A172 (cell line): ENCODE measurements at places on chromosomes 6 and 20. TPM values are rescaled to one million over a fixed set of nuclear protein-coding genes. Genes with fewer than 3 reads are reported as not detected.

The ZC3H12D gene
- total RNA-seq = 0.03 TPM in 1 of 2 replicates, not detected in the other

DNA sequence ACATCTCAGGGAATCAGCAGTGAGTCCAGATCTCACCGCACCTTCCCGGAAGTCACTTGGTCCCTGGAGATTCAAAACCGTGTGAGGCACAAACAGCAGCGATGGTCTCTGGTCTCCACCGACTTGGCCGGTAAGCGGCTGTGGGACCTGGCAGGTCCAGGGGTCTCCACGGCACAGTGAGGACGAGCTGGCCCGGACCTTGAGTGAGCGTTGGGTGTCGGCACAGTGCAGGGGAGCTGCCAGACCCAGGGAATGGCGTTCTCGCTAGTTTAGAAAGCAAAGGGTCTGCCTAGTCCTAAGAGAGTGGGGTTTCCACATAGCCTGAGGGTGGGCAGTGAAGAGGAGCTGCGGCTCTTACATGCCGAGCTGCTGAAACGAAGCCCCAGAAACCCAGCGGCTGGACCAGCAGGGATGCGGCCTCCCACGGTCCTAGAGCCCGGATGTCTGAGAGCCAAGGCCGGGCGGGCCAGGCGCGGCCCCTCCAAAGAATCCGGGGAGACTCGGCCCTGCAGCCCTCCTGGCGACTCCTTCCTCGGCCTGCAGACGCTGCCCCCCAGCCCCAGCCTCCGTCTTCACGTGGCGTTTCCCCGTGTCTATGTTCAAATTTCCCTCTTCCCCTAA is 185.0 kb downstream of the ERMARD start:
- no peak for DNase-seq

DNA sequence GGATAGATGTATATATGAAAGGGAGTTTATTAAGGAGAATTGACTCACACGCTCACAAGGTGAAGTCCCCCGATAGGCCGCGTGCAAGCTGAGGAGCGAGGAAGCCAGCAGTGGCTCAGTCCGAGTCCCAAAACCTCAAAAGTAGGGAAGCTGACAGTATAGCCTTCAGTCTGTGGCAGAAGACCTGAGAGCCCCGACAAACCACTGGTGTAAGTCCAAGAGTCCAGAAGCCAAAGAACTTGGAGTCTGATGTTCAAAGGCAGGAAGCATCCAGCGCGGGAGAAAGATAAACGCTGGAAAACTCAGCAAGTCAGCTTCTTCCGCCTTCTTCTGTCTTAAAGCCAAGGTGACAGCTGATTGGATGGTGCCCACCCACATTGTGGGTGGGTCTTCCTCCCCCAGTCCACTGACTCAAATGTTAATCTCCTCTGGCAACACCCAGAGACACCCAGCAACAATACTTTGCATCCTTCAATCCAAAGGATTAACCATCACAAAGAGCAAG is 102.6 kb upstream of the GJE1 start:
- DNase-seq = peak; percentile 51

The RWDD2A gene
- total RNA-seq = 3.7 and 4.8 TPM in 2 replicates

DNA sequence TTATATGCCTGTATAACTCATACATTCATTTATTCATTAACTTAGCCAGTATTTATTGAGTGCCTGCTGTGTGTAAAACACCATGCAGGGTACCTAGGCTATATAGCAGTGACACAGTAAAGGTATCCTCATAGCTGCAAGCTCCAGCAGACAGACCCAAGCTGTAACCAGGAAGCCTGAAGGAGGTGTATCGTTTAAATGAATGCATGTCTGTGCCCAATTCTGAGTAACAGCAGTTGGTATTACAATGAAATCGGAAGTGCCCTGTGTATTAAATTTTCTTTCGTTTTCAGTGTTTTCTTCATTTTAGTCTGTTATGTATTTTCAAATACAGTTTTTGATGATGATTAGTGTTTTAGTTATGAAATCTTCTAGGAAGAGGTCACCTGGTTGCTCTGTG is 485.8 kb upstream of the SOX4 start:
- DNase-seq = no peak

- peak; percentile 97 for DNase-seq
These were observed 28.0 kb upstream of the PTGIS start for GRCh38 chr20:49595811-49596561.

DNA sequence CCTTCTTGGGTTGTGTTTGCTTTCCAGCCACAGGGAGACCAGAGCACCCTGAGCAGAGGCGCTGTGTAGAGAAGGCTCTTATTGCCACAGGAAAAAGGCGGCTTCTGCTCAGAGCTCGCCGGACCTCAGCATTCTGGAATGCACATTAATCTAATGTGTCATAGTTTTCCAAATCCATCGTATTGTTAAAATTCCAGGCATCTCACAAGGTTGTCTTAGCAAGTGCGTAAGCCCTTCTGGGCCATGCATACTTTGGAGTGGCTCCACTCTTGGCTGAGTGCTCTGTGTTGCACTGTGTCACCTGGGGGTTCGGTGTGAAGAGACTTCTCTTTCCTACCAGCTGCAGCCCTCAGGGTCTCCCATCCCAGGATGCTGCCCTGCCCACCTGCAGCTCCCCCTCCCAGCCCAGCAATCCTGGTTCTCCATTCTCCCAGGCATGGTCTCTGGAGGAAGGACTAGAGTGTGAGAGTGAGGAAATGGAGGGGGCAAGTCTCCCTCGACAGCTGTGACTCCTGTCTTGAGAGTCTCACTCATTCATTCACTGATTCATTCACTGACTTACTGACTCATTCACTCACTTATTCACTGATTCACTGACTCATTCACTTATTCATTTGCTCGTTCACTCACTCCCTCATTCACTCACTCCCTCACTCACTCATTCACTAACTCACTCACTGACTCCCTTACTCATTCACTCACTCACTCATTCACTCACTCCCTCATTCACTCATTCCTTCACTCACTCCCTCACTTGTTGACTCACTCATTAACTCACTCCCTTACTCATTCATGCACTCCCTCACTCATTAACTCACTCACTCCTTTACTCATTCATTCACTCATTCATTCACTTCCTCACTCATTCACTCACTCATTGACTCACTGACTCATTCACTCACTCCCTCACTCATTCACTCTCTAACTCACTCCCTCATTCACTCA is 83.7 kb upstream of the MPC1 start:
- peak; percentile 95 for DNase-seq

The WFDC5 gene
- not detected in 2 replicates for total RNA-seq

- DNase-seq = peak; percentile 38
These were observed 72.6 kb upstream of the THBS2 start for GRCh38 chr6:169326067-169326799.

DNA sequence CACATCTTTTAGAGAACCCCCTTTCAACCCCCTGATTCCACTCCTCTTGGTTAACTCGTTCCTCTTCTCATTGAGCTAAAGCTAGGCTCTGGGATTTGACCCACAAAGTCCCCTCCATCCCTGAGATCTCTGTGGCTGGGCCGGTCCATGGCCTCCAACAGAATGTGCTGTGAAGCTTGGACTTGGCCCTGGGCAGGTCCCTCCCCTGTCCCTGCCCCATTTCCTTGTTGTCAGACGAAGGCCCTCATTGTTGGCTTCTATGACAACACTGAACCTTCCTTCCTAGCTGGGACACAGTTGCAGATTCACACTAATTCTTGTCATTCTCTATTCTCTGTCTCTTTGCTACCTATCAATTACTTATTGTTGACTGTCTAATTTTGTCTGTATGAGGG is 156.1 kb downstream of the SYCP2 start:
- no peak for DNase-seq

- DNase-seq = no peak
These were observed 105.9 kb downstream of the MYB start for GRCh38 chr6:135286962-135287538.

DNA sequence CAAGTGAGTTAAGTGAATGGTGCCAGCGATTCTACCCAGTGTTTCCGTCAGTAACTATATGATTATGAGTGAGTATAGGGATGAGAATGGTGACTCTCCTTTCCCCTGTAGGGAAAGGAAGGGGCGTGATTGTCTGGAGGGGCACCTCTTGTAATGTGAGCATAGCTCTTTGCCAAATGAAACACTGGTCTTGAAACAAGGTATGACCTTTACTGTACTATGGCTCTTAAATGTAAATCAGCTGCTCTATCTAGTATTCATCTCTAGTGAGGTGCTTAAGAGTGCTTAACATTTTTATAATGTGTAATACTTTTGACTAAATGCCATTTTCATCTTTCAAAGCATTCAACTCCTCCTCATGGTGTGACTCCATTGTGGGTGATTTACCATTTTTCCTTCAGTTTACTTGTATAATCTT is 11.0 kb downstream of the PANK2 start:
- DNase-seq = no peak

GRCh38 chr6:126643352-126643751 is 303.4 kb downstream of the CENPW start:
- DNase-seq = no peak

DNA sequence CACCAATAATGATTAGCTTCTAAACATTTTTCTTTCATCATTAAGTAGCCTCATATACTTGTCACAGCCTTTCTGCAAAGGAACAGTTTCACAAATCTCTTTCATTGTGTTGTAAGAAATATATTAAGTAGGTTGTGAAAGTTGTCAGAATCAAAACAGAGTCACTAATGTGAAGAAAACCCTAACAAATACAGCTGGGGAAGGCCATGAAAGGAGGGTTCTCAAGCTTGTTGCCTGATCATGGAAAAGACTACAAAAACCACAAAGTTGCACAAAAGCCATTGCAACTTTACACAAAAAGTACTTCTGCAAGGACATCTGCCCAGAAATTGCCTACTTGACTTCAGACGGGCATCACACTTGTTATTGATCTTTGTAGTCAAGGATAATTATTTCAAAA is 216.1 kb downstream of the ALDH8A1 start:
- no peak for DNase-seq

DNA sequence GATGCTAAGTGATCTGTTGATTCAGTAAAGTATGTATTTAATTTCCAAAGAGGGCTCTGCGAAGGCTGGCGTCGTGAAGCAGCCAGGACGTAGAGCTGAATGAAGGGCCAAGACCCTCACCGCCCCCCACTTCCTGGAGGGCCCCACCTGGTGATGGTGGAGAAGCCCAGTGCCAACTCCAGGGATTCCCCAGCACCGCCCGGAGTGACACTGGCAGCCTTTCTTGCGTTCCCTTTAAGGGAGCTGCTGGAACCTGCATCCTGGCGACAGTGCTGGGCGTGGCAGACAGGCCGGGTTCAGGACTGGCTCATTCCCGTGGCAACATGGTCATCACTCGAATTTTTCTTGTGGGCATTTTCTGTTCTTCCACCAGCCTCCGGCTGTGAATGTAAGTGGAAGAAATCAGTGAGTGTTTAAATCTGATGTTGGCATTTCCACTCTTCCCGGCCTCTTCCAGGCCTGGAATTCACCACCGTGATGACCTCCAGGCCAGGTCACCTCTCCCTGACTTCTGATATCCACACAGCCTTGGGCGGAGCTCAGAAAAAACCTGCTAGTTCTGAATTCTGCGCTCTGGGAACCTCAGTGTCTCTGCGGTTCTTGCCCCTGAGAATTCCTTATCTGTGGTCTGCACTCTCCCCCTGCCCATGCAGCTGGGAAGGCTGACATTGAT is 57.4 kb upstream of the DACT2 start:
- no peak for DNase-seq

The TNF gene
- total RNA-seq = not detected in 2 replicates

- no peak for DNase-seq
These were observed 20.2 kb downstream of the HCK start for GRCh38 chr20:32072168-32072750.

DNA sequence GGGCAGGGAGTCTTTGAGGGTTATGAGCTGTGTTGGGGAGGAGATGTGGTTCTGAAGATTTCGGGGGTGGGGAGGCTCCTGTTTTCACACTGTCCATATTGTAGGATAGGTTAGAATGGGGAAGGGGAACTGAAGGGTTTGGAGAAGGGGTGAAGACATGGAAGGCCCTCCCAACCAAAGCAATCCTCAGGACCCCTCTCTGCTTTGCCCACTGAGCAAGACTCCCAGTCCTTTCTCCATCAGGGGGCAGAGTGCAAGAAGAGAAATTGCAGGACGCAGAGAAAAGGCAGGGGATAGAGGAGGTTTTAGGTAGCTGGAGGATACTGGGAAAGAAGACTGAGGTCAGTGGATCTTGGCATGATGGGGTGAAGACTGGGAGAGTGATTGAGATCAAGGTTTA is 3.9 kb downstream of the SYNGAP1 start:
- no peak for DNase-seq

- no peak for DNase-seq
These were observed 173.2 kb downstream of the CDH26 start for GRCh38 chr20:60131375-60131774.

DNA sequence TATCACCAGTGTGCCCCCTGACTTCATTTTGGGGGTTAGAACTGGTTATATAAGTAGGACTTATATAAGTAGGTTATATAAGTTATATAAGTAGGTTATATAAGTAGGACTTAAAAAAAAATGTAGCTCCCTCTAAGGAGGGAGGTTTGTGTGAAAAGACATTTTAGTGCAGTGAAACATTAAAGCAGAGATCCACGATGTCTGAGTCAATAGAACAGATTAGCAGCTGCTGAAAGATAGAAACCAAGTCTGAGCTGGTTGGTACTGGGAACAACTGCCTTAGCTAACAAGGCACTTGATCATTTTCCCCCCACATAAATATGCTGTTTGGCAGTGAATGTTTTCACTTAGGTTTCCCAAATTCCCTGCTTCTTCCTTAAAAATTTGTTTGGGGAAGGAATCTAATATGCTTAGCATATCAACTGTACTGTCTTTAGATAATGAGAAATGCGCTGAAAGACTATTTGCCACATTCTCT is 2.1 kb upstream of the RPS12 start:
- peak; percentile 23 for DNase-seq

- peak; percentile 93 for DNase-seq
These were observed 6.0 kb downstream of the C6orf141 start for GRCh38 chr6:49556429-49556837.

- no peak for DNase-seq
These were observed 193.9 kb upstream of the CITED2 start for GRCh38 chr6:139568151-139568955.

DNA sequence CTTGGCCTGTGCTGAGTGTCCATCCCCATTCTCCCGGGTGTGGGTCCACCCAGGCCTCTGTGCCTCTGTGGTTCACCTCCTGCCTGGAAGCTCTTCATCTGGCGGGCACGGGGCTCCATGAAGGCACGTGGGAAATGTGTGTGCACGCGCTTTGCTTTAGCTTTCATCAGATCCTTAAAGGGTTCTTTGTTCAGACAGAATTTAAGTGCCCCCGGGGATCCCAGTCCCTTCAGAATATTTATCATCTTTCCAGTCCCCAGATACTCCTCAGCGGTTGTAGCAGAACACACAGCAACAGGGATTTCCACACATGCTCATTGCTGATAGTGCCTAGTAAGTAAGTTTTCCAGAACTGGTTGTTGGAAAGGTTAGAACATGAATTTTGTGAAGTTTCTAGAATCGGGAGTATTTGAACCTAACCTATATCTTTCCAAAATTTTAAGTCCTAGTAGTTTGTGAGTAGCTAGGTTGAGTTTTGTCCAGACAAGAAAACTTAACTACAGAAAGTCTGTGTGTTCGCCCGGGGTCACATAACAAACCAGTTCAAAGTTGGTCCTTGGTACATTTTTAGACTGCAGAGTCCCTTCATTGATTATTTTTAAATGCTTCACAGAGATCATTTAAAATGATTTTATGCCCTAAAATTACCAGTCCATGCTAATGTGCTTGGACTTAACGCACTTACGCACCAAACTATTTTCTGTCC is 67.7 kb downstream of the RPP40 start:
- DNase-seq = no peak

- no peak for DNase-seq
These were observed 12.4 kb downstream of the LY86 start for GRCh38 chr6:6600875-6601274.

The THBS2 gene
- 137 and 151 TPM in 2 replicates for total RNA-seq

- no peak for DNase-seq
These were observed 117.6 kb downstream of the EPB41L2 start for GRCh38 chr6:130945401-130945919.
